Fibroblast of the aortic adventitia (primary cell): ENCODE measurements at places on chromosomes 12 and 14. TPM values are rescaled to one million over a fixed set of nuclear protein-coding genes. Genes with fewer than 3 reads are reported as not detected.

Gene KRT74
- not detected in 2 replicates for total RNA-seq

Gene NPFF
- total RNA-seq, result not detected in 2 replicates

Gene ARHGDIB
- total RNA-seq, result 2.4 and 7.2 TPM in 2 replicates

Gene ZFHX2
- total RNA-seq, result 0.36 and 0.41 TPM in 2 replicates

- DNase-seq, result peak; percentile 22
These were observed 61.0 kb upstream of the PTHLH start for GRCh38 chr12:28033538-28033915.

DNA sequence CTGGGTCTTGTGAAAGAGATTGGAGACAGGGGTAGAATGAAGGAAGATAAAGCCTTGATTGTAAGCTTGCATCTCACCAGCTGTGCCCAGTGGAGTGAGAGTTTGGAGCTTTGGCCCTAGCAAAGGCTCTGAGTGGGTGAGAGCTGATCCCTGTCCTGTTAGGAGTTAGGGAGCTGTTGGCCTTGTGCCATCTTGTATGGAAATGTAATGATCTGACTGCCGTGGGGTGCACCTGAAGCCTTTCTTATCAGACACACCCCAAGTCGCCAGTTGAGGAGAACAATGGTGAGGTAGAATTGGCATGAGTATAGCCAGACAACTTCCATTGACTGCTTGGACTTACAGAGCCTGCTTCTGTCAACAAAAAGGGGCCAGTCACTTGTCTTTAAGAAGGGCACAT lies 130.1 kb downstream of the PRKCH start:
- no peak for DNase-seq

- DNase-seq, result peak; percentile 75
These were observed 48.5 kb downstream of the SAV1 start for GRCh38 chr14:50619569-50620141.

GRCh38 chr12:29730481-29730880 lies 53.3 kb downstream of the TMTC1 start:
- no peak for DNase-seq

DNA sequence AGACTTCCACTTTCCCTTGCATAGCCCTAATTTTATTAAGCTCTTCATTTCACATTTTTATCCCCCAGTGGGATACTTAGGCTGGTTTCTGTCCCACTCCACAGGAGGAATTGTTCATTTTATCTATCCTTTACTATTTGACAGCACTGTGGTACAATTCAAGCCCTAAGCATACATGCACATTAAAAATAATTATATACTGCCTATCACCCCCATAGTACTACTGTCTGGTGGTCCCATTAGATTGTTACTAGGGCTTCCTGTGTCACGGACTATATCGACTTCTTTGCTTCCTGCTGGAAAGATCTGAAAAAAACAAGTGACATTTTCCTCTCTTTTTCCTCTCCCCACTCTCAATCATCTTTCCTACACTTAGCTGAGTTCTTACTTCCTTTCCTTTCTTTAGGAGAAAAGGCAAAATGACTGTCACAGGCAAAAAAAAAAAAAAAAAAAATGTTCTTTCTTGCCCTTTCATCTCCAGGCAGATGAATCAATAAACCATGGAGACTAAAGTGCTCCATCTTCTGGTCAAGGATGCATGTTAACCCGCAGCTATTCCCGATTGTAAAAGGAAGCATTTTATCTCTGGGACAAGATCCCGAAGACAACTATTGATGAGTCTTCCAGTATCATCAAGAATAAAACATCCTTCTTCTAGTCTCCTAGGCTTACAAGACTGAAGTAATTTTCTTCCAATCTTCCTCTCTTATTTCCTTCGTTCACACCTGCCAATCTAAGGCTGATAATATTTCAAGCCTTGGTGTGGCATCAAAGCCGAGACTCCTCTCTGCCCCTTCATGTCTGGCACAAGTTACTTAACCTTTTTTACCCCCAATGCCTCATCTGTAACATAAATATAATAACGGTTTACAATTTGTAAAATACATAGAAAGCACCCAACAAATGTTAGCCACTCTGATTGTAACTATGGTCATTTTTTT lies 94.4 kb upstream of the PLEKHG7 start:
- peak; percentile 68 for DNase-seq

DNA sequence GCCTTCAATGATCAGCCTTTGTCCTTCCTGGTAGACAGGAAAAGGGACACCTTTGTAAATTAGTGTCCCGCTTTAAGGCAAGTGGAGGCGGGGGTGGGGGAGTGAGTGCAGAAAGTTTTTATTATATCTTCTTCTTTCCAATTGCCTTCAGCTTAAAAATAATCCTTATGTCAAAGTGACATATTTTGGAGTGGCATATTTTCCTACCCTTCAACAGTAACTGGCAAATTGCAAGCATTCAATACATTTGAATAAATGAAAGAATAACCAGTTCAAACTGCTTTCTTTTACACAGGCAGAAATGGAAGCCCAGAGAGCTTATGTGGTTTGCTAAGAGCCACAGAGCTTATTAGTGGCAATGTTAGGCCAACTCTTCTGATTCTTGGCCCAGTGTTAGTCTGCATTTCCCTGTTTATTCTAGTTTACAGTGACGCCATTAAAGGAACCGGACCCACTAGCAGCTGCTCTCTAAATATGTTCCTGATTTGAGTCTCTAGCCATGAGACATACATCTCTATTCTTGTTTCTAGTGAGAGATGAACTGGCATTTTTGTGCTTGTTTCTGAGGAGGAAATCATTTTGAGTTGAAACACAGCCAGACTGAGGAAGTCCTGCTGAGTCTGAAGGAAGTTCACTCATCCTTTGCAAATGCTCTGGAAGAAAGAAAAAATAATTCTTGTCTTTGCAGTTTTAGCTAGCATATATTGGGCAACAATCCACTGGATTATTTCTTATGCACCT lies 468.7 kb downstream of the NOVA1 start:
- DNase-seq, result peak; percentile 70

- no peak for DNase-seq
These were observed 21.5 kb downstream of the CPSF2 start for GRCh38 chr14:92143309-92143708.

DNA sequence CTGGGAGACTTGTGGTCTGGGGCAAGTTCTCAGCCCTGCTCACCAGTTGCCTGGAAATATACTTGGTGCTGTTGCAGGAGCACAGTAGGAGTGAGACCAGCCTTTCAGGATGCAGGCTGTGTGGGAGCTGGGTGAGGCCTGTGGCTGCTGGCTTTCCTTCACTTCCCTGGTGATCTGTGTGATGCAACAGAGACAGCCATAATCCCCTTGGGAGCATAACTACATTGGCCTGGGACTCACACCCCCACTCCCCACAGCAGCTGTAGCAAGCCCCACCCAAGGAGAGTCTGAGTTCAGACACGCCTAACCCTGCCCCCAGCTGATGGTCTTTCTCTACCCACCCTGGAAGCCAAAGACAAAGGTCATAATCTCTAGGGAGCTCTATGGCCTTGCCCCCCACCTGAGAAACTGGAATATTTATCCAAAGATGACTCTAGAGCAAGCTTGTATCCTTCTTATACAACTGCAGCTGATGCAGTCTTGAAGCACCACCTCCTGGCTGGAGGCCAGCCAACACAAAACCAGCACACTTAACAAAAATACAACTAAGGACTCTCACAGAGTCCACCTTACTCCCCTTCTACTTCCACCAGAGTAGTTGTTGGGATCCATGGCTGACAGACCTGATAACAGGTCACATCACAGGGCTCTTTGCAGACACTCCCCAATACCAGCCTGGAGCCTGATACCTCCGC lies 190.4 kb upstream of the CPNE8 start:
- DNase-seq, result no peak

DNA sequence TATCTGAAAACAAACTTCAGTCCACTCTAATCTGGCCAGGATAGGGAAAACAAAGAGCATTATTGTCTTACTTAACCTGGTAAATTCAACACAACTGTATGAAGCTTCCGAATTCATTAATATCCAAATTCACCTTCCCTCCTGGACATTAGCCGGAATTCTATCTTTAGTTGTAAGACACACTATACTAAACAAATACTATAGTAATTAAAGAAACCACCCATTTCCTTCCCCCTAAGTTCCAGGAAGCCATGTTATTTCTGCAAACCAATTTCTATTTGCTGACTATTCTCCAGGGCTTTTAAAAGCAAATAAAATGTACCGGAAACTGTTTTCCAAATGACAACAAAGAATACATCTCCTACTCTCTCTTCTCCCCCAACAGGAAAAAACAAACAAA lies 122.7 kb upstream of the MDM1 start:
- DNase-seq, result no peak

- DNase-seq, result no peak
These were observed 452 bp downstream of the NGDN start for GRCh38 chr14:23469906-23470403.

- peak; percentile 47 for DNase-seq
These were observed 12.2 kb downstream of the GPR84 start for GRCh38 chr12:54352022-54352531.

DNA sequence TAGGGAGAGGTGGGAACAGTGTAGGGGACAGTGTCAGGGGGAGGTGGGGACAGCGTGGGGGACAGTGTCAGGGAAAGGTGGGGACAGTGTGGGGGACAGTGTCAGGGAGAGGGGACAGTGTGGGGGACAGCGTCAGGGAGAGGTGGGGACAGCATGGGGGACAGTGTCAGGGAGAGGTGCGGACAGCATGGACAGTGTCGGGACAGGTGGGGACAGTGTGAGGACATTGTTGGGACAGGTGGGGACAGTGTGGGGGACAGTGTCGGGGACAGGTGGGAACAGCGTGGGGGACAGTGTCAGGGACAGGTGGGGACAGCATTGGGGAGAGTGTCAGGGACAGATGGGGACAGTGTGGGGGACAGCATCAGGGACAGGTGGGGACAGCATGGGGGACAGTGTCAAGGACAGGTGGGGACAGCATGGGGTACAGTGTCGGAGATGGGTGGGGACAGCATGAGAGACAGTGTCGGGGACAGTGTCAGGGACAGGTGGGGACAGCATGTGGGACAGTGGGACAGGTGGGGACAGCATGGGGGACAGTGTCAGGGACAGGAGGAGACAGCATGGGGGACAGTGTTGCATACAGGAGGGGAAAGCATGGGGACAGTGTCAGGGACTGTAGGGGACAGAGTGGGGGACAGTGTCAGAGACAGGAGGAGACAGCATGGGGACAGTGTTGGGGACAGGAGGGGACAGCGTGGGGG lies 139.0 kb downstream of the TMEM121 start:
- no peak for DNase-seq
